Bronchial epithelial cell (primary cell): ENCODE measurements at places on chromosomes 5 and 9. TPM values are rescaled to one million over a fixed set of nuclear protein-coding genes. Genes with fewer than 3 reads are reported as not detected.

DNA sequence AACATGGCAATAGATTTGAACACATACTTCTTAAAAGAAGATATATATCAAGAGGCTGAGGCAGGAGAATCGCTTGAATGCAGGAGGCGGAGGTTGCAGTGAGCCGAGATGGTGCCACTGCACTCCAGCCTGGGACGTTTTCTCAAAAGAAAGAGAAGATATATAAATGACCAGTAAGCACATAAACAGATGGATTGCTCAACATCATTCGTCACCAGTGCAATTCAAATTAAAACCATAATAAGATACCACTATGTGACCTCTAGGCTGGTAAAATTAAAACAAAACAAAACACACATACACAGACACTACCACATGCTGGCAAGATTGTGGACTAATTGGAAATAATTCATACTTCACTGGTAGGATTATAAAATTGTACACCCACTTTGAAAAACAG lies 5.3 kb upstream of the TXN start:
- DNase-seq = no peak

DNA sequence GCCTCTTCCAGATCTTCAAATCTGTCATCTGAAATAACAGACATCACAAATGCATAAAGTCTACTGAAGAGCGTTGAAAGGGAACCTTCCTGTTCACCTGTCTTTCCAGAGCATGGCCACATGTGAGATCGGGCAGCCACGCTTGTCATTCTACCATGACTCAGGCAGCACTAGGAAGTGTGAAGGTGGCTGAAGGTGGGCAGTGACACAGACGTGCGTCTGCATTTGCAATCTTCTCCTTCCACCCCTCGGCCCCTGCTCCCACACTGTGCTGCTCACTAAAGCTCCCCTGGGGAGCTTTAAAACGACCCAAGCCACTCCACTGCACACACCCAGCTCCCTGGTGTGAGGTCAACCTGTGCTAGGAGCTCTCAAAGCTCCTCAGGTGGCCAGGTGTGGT lies 2.5 kb downstream of the ENTR1 start:
- DNase-seq = no peak

DNA sequence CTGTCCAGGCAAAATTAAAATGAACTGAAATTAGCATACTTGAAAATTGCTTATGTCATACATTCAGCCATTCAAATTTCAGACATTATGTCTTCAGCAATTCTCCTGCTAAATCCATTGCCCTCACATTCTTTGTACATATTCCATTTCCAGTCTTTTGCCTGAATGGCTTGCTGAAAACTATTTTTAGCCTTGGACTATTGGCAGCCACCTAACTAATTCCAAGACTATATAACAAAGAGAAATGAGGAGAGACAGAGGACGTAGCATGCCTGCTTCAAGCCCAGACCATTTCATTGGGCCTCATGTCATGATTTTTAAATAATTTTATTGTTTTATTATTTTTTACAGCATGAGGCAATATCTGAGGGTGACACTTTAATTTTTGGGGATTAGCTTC lies 100.3 kb downstream of the MRPS30 start:
- DNase-seq = no peak

DNA sequence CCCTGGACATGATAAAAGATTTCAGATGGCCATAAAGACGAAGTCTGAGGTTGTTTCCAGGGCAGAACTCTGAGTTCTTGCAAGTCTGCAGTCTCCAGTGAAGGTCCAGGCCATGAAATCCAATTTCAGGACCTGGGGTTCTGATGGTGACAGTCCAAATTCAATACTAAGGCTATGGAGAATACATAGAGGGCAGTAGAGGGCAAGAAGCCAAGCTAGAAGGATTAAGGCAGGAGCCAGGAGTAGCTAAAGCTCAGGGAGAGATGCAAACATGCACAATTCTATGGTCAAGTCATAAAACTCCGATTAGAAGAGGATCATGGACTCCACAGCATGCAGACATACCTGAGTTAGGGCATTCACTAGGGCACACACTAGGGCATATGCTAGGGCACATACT lies 11.4 kb downstream of the SLIT3 start:
- no peak for DNase-seq

DNA sequence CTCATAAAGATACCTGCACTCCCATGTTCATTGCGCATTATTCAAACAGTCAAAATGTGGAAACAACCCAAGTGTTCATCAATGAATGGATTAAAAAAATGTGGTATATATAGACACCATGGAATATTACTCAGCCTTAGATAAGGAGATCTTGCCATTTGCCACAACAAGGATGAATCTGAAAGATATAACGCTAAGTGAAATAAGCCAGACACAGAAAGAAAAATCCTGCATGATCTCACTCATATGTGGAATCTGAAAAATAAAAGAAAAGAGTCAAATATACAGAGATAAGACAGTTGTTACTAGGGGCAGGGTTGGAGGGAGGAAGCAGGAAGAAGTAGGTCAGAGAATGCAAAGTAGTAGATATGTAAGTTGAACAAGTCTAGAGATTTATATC lies 17.6 kb upstream of the SLIT3 start:
- no peak for DNase-seq

GRCh38 chr9:114233491-114234185 lies 78.3 kb downstream of the COL27A1 start:
- no peak for DNase-seq

- DNase-seq = no peak
Measured at GRCh38 chr9:121294866-121295661, 27.1 kb downstream of the GSN start.

DNA sequence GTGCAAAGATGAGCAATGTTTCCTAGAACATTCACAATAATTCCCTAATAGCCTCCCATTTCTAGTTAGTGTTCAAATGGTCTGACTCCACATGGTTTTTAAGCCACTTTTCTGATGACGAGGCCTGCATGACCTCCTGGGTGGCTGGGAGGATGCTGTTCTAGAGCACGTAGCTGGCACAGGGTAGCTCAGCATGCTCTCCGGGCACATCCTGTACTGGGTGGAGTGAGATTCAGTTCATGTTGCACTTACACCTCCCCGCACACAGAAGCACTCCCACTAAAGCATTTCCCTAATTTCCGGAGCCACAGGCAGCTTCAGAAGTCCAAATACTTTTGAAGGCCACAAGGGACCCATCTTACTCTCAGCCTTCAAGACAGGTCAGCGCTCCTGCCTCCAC lies 159.8 kb upstream of the LHFPL2 start:
- DNase-seq = no peak

DNA sequence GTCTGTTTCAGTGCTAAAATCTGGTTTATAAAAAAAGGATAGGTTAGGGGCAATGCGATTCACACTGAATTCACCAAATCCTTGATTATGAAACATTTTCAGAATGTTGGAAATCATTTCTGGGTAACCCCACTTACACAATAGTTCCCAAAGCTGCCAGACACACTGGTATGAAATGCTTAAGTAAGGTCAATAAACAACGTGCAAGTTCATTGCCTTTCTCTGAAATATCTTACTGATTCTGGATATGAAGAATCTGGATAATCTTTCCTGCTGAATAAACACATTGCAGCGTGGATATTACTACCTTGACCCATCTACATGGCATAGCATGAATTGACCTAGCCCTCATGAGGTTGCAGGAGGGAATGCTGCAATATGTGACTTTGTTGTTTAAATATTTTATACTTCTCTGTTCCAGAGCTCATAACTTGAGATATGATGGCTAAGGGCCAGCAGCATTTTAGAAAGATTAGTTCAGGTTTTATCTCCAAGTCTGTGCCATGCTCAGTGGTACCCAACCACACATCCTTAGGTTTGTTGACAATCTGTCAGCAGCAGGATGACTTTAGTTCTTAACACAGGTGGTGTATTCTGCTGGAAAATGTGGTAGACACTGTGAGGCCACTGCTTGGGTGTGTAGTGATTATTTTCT lies 121.0 kb downstream of the NREP start:
- no peak for DNase-seq

GRCh38 chr9:77449240-77450084 lies 198.7 kb downstream of the GNA14 start:
- DNase-seq = peak; percentile 97

- peak; percentile 70 for DNase-seq
Measured at GRCh38 chr9:126670270-126670669, 56.5 kb downstream of the LMX1B start.

GRCh38 chr5:126686451-126687126 lies 85.8 kb downstream of the PHAX start:
- no peak for DNase-seq

DNA sequence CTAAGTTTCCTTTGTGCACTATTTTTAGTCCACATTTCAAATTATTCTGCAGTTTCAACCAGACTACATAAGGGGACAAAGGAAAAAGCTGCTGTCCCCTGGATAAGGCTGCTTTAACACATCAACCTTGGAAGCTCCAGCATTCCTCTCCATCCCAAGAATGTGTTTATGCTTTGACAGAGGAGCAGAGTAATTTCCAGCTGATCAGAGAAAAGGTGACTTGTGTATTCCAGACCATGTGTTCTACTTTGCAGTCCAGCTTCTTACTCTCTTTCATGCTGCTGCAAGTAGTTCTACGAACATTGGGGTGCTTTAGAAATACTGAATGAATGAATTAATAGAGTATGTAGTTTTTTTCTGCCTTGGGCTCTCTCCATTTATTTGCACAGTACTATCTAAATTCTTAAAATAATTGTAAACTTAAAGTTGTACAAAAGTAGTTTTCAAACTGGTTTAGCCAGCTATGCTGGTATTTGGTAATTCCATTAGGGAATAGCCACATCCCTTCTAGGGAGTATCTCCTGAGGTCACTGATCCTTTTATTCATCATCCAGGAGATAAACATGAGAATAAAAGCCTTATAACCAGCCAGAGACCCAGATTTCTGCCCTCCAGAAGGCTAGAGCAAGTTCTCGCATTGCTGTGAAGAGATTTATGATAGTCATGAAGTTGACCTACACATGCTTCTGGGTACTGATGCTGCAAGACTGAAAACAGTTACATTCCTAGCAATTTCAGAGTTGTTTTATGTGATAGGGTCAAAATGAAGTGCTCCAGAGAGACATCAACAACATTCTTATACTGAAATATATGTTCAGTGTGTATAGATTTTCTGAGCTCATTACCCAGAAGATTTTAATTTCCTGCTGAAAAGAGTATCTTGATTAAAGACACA lies 215.2 kb downstream of the COMMD10 start:
- DNase-seq = no peak

DNA sequence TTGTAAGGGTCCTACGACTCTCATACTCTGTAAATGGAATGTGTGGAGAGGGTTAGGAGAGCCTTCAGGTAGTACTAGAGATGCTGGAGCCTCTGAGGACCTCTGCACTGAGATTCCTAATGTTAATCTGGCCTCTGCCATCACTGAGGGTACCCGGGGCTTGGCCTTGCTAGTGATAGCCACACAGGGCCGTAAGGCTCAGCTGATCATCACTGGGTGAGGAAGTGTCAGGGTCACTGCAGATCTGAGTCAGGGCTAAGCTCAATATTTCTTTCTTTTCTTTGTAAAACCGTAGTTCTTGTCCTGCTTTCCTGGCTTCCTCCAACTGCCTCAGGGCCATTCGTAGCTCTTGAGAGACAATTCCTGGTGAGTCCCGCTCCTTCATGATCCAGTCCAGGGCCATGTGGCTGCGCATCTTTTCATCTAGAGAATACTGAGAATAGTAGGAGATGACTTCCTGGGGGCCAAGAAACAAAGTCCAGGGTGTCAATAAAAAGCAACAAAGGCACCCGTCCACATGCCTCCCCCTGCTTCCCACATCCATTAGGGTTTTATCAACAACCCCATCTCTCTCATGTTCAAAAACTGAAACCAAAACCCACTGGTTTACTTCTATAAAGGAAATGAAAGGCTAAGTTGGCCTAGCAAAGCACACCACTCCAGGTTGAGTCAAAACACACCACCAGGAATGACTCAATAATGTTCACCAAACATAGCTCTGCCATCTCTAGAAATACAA lies 47.7 kb downstream of the LIX1 start:
- no peak for DNase-seq

- no peak for DNase-seq
Measured at GRCh38 chr9:105978336-105978735, 284.0 kb downstream of the TMEM38B start.

GRCh38 chr9:128554155-128554862 lies 1.9 kb downstream of the SPTAN1 start:
- peak; percentile 83 for DNase-seq

DNA sequence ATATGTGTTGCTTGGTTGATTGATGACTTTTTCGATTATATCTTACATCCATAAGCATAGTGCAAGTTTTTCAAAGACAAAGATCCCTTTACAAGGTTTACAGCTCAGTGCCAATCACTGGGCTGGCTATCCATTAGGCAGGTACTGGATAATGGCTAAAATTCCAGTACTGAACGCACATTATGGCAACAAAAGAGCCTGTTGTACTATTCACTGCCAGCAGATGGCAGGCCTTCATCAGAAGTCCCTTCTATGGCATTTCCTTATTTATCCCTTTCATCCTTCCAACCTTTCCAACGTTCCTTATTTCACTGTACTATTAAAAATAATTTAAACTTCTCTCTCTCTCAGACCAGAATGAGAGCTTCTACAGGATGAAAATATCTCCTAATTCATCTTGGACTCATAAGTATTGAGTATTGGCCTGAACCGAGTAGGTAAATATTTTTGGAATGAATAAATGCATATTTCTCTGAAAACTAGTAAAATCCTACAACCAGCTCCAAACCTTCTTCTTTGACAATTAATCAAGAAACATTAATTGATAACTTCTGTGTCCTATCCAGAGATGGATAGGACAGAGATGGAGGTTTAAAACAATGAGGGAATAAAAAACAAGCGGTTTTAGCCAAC lies 6.7 kb upstream of the WNT8A start:
- peak; percentile 60 for DNase-seq

DNA sequence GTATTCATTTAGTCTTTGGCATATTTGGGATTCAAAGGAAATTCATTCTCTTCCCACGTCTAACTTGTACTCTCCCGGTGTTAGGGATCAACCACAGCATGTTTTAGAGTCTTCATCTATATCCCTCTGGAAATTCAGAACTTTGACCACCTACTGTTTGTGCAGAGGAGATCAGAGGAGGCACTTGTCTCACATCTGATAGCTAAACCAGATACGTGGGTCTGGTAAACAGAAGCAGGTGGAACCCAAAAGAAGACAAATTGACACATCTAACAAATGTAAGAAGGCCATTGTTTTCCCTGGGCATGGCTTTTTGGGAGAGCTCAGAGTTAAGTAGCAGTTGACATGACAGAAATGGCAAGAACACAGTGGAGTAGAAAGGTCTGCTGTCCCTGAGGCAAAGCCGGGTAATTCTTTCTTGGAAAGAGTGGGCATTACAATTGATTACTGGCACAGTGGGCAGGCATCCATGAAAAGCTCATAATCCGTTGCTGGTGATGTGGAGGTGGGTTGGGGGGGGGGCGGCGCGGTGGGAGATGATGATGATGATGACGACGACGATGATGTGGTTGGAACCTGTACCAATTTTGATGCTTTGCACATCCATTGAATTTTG lies 27.5 kb downstream of the PIP5K1B start:
- no peak for DNase-seq

GRCh38 chr5:127561254-127561653 lies 43.8 kb downstream of the PRRC1 start:
- DNase-seq = peak; percentile 43

- DNase-seq = peak; percentile 83
Measured at GRCh38 chr5:153981905-153982605, 56.7 kb downstream of the FAM114A2 start.

Gene EIF4E1B
- total RNA-seq = not detected in 2 replicates

Gene SHISAL2B
- total RNA-seq = not detected in 2 replicates

Gene TDRD7
- total RNA-seq = 1.8 and 4.4 TPM in 2 replicates

Gene CDKN2B
- total RNA-seq = 29.2 and 64.0 TPM in 2 replicates

Gene COQ4
- total RNA-seq = 24.7 and 28.8 TPM in 2 replicates

Gene COMMD10
- total RNA-seq = 29.1 and 30.3 TPM in 2 replicates

Gene SPATA31A3
- total RNA-seq = not detected in 2 replicates

Gene GRXCR2
- total RNA-seq = not detected in 2 replicates
